Fibroblast of skin of left quadriceps (primary cell): ENCODE measurements at places on chromosomes 6 and 20.

- DNase-seq: no peak
Observed at GRCh38 chr20:57526885-57527460, 2.0 kb upstream of the CTCFL start.

- no peak for DNase-seq
Observed at GRCh38 chr6:20709451-20709850, 175.2 kb downstream of the CDKAL1 start.

DNA sequence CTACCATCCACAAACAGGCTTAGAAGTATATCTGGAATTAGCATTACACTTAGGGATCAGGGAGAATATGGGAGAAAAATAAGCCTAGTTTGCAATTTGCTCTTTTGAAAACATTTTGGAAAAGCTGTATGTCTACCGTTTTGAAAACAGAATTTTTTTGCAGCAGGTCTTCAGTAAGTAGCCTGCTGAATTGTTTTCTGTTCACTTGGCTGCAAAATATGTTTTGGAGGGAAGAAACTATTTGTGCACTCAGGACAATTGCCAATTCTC is 39.6 kb downstream of the ILRUN start:
- DNase-seq: no peak

DNA sequence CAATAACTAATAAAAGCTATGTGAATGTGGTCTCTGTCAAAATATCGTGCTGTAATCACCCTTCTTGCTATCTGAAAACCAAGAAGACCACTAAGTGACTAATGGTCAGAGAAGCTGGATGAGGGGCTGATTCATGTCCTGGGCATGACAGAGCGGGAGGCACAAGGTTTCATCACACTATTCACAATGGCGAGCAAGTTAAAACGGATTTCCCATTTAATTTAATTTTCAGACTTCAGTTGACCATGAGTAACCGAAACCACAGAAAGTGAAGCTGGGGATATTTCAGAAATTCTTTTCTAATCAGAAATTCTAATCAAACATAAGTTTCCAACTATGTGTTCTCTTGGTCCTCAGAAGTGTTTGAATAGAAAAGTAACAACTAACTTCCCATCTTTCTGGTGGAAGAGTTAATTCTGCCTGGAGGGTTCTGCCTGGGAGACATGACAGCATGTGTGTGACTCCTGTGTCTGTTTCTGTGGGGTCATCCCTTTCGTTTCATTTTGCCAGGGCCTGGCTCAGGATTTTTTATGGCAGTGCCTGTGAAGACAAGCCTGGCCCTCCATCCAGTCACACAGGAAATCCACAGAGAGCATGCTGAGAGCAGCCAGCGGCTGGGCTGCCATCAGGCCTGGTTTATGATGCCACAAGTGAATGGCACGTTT is 98.9 kb downstream of the FAM120B start:
- peak; percentile 95 for DNase-seq

GRCh38 chr6:100370265-100370664 is 94.5 kb downstream of the SIM1 start:
- DNase-seq: no peak

DNA sequence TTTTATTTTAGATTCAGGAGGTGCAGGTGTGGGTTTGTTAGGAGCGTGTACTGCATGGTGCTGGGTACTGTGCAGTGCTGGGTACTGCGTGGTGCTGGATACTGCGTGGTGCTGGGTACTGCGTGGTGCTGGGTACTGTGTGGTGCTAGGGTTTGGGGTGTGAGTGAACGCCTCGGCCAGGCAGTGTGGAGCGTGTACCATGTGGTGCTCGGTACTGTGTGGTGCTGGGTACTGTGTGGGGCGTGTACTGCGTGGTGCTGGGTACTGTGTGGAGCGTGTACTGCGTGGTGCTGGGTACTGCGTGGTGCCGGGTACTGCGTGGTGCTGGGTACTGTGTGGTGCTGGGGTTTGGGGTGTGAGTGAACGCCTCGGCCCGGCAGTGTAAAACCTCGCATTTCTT is 62.9 kb downstream of the WDR27 start:
- no peak for DNase-seq

DNA sequence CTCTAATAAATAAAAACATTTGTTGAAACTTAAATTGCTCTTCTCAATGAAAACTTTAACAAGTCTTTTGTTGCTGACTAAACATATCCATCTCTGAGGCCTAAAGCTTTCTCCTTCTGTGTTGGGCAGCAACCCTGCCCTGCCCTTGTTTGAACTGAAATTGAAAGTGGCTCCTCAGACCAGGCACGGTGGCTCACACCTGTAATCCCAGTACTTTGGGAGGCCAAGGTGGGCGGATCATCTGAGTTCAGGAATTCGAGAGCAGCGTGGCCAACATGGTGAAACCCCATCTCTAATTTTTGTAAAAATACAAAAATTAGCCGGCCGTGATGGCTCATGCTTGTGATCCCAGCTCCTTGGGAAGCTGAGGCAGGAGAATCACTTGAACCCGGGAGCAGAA is 29.2 kb upstream of the GNRH2 start:
- DNase-seq: no peak

DNA sequence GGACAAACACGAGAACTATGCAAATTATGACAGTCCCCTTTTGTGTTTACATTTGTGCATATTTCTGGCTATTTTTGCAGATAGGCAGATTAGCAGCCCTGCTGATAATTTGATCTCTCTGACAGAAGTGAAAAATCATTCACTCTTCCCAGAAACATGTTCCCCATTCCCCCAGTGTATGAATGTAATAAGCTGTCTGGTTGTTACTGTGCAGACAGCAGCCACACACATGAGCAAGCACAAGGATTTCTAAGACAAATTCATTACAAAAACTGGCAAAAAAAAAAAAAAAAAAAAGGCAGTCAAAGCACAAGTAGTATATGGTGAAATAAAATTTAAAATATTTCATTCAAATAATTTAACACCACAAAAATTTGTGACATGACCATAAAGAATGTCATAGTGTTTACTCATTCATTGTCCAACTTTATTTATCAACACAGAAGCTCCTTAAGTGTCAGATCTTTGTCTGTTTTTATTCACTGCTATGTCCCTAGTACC is 95.5 kb upstream of the VGLL2 start:
- DNase-seq: no peak

DNA sequence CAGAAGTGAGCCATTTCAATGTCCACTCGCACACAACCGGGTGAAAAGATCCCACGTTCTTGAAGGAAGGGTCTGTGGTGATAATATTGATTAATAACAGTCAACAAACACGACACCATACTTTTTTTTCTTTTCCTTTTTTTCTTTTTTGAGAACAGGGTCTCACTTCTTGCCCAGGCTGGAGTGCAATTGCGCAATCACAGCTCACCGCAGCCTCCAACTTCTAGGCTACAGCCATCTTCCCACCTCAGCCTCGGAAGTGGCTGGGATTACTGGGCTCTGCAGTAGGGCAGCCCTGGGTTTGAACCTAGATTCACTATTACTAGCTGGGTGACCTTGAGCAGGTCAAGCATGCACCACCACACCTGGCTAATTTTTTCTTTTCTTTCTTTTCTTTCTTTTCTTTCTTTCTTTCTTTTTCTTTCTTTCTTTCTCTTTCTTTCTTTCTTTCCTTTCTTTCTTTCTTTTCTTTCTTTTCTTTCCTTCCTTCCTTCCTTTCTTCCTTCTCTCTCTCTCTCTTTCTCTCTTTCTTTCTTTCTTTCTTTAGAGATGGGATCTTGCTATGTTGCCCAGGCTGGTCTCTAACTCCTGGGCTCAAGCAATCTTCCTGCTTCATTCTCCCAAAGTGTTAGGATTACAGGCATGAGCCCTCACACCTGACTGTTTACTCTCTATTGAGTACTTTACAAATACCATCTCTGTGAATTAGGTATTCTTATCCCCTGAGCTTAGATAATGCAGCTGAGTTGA is 123.9 kb downstream of the SNX5 start:
- no peak for DNase-seq

GRCh38 chr20:9301129-9302090 is 213.0 kb upstream of the LAMP5 start:
- DNase-seq: peak; percentile 39

DNA sequence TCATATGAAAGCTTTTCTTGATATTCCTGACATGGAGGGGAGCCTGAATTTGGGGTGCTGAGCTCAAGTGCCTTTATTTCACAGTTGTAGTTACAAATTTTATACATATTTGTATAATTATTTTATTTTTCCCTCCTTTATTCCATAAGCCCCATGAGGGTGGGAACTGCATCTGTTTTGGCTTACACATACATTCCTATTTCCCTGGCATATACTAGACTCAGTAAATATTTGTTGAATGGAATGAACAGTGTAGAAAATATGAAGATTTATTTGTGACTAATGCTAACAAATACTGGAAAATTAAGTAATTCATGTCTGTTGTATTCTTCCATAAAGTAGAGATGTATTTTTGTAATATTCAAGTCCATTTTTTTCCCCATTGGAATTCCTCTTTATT is 127.1 kb downstream of the MYO6 start:
- DNase-seq: no peak

GRCh38 chr6:144655376-144655775 is 370.2 kb downstream of the UTRN start:
- DNase-seq: no peak

DNA sequence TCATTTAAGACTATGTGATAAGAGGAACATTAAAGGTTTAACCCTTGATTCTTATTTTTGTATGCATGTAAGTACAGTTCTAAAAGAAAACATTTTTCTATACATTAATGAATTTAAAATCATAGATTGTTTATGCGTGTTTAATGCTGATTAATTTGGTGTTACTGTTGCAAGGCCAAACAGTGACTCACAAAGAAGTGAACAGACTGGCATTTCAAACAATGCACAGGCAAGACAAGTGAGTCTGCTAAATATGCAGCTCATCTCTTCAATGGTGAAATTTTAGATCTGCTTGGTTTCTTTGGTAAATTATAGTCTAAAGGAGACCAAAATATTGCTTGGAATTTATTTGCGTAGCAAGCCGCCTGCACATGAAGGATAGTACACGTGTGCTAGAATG is 417.4 kb upstream of the SOX4 start:
- DNase-seq: no peak

- DNase-seq: no peak
Observed at GRCh38 chr20:58908221-58908620, 55.7 kb downstream of the GNAS start.

DNA sequence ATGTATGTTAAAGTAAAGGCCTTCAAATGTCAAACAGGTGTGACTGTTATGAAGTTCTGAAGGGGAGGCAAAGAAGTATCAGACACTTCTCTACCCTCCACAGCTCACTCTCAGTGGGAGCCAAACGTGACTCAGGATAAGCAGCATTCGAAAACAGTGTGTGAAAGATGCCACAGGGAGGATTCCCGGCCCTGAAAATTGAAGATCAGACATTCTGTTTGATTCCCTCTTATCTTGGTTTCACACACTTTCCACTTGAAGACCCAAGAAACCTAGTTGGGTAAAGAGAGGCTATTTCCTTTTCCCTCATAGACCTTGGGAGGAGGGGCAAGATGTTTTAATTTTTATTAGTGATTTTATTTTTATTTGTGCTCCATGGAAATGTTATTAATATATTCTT is 164.2 kb upstream of the SUPT3H start:
- no peak for DNase-seq

GRCh38 chr20:44576297-44576696 is 6.1 kb upstream of the PKIG start:
- peak; percentile 65 for DNase-seq

DNA sequence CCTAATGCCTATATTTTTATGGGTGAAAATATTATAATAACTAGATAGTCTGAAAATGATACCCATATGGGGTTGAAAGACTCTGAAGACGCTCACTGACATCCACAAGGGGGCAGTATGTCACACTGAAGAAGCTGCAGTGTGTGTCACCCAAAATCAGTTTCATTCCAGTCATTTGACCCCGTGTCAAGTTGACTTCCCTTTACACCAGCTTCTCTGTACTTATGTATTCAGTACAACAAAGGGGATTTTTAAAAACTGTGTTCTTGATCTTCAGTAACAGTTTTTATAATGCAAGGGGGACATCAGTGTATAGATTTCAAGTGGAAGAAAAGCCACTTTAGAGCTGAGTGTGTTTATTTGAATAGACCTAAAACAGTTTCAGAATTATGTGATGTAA is 19.3 kb downstream of the FAXC start:
- peak; percentile 31 for DNase-seq

GRCh38 chr6:38155621-38156204 is 336.2 kb downstream of the ZFAND3 start:
- no peak for DNase-seq

GRCh38 chr6:22949967-22950366 is 380.6 kb downstream of the HDGFL1 start:
- DNase-seq: no peak

DNA sequence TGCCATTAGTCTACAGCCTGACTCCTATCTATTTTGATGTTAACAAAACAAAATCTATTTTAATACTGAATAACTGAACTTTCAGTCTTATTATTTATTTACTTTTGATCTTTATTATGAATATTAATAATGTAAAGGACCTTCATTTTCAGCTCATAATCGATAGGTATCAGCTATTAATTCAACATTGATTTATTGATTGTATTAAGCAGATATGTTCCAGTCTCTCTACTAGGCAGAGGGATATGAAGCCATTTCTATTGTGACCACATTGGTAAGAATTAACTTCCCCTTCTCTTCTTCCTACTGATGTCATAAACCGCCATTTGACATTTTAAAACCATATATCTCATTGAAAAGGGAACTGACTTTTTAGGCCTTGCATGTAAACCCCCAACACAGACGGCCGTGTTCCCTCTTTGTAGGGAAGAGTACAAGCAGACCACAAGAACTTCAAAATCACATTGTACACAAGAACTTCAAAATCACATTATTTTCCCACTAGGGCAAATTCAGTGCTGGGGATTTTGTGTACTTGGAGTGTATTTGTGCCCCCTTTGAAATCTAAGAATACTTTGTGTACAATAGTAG is 69.5 kb upstream of the FABP7 start:
- no peak for DNase-seq

- no peak for DNase-seq
Observed at GRCh38 chr20:5090191-5090590, 29.6 kb downstream of the PCNA start.

DNA sequence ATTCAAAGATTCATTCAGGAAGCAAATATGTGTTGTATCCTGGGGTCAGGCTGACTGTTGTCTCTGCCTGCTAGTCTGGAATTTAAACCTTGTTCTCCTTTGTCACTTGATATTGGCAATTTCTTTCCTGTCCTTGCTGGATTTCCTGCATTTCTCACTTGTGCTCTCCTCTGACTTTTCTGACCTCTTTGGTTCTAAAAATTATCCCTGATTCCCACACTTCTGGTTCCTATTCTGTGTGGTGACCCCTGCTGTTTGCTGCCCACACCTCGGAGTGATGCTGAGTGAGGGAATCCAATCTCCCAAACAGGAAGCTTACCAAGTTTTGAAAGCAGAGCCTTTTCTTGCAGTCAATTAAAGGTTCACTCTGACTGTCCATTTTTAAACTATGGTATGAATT is 345.3 kb downstream of the CDKAL1 start:
- DNase-seq: no peak
